ENCODE measurements at places on chromosomes 4 and X.

GRCh38 chrX:37603938-37604409 is 32.5 kb downstream of the LANCL3 start:
- no peak for DNase-seq

DNA sequence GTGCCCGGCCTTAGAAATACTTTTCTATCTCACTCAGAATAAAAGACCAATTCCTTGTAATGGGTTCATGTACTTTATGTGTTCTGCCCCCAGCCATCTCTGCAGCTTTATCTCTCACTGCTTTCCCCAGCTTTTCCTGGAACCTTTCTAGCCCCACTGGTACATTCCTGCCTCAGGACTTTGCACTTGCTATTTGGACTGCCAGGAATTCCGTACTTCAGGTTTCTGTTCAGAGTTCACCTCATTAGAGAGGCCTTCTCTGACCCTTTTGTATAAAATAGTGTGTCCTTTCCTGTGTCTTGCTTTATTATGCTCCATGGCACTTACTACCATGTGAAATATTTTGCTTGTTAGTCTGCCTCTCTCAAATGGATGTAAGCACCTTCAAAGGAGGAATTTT is 112.5 kb downstream of the PDLIM5 start:
- DNase-seq, result no peak

- no peak for DNase-seq
These were observed 207.0 kb downstream of the BCOR start for GRCh38 chrX:39890807-39891206.

- no peak for DNase-seq
These were observed 20.9 kb upstream of the NDNF start for GRCh38 chr4:121093261-121093660.

- DNase-seq, result peak; percentile 83
These were observed 8.1 kb upstream of the GSX2 start for GRCh38 chr4:54091637-54092404.

- no peak for DNase-seq
These were observed 5.5 kb upstream of the HAUS3 start for GRCh38 chr4:2247128-2248043.

DNA sequence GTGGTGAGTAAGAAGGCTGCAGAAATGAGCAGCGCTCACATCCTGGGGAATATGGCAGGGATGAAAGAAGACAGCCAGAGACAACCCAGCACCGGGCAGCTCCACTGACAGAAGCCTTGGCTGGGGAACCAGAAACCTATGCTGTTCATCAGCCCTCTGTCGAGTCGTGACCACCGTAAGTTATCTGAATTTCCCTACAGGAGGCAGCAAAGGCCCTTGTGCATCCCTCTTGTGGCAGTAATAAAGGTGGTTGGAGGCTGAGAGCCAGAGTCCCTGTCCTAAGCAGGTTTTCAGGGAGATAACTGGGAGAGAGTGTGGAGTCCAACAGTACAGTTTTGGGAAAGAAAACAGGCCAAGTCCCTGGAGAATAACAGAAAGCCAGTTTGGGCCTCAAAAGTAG is 194.0 kb upstream of the BOD1L1 start:
- DNase-seq, result no peak

GRCh38 chr4:74028504-74028903 is 10.0 kb downstream of the CXCL3 start:
- DNase-seq, result no peak

GRCh38 chr4:1809754-1810502 is 16.8 kb downstream of the FGFR3 start:
- peak; percentile 72 for DNase-seq
